T-helper 1 cell (primary cell): ENCODE measurements at places on chromosomes 5 and 9.

GRCh38 chr9:135761150-135761844, 59.3 kb downstream of the KCNT1 start:
- DNase-seq = no peak

DNA sequence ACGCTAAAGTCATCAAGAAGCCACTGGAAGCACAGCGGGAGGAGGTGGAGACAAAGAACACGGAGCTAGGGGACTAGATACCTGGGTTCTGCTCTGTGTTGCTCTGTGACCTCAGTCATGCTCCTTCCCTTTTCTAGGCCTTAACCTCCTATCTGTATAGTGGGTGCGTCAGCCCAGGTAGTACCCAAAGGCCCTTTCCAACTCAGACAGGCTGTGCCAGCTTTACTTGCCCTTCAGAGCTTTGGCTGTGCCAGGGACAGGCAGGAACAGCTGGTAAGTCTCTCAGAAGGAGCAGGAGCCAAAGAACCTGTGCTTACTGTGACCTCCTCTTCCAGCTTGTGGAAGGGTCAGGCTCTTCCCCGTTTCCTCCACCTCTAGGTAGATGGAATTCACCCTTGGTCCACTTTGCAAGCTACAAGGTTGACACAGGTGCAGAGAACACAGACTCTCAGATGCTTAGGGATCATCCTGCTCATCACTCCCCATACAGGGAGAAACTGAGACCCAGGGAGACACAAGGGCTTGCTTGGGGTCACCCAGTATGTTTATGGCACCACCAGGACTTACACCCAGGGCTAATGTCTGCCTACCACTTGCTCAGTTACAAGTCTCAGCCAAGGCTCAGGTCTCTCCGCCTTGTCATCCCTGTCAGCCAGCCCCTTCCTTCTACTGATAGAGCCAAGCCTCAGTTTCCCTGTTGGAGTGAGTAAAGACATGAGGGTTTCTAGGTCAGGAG, 1.7 kb downstream of the CCDC69 start:
- DNase-seq = no peak

GRCh38 chr9:107685901-107686300, 196.3 kb upstream of the KLF4 start:
- no peak for DNase-seq

DNA sequence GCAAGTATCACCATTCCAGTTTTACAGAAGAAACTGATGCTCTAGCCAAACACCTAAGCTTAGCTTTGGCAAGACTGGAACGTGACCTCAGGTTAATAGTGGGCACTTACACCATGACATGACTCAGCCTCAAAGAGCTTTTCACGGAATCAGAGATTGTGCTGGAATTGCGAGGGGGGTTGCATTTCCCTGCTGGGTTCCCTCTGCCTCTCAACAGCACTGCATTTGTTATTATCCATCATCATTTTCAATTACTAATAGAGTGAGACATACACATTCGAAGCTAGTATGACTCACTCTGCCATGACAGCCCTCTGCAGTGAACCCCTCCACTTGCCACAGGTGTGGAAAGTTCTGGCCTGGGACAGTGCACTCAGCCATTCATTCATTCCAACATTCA, 8.0 kb downstream of the SPOCK1 start:
- no peak for DNase-seq

GRCh38 chr5:151676719-151677118, 10.0 kb downstream of the SPARC start:
- no peak for DNase-seq

DNA sequence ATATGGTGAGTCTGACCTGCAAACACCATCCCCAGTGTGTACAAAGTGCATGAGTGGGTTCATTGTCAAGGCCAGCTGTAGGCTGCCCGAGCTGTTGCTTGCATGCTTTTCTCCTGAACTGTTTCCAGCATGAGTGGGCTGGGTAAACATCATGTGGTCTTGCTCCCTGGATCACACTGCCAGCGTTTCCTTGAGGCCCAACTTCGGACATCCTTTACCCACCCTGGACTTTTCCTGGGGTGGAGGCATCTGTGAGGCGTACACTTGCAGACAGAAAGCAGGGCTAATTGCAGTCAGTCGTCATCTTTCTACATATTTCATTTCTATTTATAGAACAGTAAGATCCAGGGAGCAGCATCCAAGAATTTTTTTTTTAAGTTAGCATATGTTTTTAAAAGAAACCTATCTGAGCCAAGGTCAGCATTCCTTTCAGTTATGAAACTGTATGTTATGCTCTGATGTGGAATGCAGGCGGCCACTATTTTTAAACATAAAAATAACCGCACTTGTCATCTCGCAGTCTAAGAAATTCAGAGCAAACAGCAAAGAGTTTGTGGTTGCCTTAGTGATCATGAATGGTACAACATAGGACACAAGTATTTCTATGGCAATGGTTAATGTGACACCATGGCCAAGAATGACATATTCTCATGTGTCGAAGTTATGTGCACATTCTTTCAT, 106.5 kb upstream of the DMRT1 start:
- DNase-seq = no peak

GRCh38 chr5:172443441-172444109, 10.8 kb downstream of the SH3PXD2B start:
- no peak for DNase-seq
